ENCODE measurements at places on chromosomes 11 and 22. TPM values are rescaled to one million over a fixed set of nuclear protein-coding genes. Genes with fewer than 3 reads are reported as not detected.

CCDC88B gene
- 2.7 TPM for polyA plus RNA-seq

CLMP gene
- 20.0 TPM for polyA plus RNA-seq

SVIP gene
- 10.5 TPM for polyA plus RNA-seq

MUC2 gene
- 0.03 TPM for polyA plus RNA-seq

MAJIN gene
- polyA plus RNA-seq = not detected

LDHAL6A gene
- polyA plus RNA-seq = 0.32 TPM

KCNE3 gene
- 1.8 TPM for polyA plus RNA-seq

- DNase-seq = peak; percentile 71
Observed at GRCh38 chr11:86477495-86478155, 102.9 kb downstream of the CCDC81 start.

DNA sequence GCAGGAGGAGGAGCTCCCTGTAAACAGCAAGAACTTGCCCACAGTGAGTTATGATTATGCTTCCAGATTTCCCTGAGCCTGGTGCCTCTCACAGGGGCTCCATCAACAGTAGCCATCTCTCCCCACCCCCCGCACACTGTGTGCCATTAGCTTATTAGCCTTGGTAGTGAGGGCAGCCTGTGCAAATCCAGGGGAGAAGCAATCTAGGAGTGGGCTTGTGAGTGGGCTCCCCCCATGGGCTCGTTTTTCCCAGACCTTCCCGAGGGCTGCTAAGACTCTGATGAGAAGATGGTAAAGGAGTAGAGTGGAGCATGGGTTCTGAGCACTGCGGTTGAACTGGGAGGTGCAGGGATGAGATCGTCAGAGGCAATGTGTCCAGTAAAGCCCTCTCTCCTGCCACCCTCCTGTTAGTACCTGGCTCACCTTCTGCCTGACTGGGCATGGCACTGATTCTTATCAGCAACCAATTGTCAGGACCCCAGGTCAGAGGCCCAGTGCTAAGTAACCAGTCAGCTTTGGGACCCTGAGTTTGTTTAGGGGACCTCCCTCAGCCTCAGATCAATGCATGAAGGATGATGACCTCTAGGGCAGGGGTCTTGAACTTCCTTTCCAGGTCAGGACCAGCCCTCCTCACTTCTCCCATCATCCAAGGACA is 38.4 kb upstream of the TP53I11 start:
- no peak for DNase-seq

- no peak for DNase-seq
Observed at GRCh38 chr11:113644605-113645004, 61.5 kb downstream of the TMPRSS5 start.

- no peak for DNase-seq
Observed at GRCh38 chr11:68840661-68841653, 759 bp downstream of the CPT1A start.

DNA sequence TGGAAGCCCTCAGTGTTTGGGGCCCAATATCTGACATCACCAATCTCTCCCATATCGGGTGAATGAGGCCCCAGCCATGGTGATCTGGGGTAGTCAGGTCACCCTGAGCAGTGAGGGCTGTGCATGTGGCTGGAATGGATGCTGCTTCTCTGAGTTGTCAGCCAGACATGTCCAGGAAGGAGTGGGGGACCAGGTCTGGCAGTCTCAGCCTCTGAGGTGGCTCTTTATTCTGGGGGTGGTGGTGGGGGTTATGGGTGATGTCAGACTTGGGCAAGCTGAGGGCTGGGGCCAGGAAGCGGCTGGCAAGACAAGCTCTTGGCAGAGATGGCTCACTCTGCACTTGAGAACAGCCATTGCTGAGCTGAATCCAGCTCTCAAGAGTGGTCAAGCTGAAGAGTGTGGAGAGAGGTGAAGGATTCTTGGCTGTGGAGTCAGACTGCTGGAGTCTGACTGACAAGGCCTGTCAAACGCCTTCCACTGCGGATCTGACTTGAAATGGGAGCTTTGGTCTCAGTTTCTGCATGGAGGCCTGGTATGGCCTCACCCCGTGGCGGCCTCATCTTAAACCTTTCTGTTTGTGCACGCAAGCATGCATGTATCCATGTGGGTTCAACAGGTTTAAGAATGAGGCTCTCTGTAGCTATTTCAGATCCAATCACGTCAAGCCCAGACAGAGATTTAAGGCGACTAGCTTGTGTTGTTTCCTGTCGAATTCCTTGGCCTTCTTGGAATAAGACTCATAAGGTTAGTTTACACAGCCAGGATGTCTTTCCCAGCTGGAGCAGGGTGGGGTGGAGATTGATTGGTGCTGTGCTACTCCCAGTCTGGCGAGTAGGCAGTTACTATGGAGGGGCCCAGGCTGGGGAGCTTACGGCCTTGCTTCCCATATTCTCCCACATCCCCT is 83.9 kb upstream of the TIMP3 start:
- no peak for DNase-seq

- DNase-seq = no peak
Observed at GRCh38 chr11:115084231-115084630, 405.9 kb downstream of the NXPE2 start.

DNA sequence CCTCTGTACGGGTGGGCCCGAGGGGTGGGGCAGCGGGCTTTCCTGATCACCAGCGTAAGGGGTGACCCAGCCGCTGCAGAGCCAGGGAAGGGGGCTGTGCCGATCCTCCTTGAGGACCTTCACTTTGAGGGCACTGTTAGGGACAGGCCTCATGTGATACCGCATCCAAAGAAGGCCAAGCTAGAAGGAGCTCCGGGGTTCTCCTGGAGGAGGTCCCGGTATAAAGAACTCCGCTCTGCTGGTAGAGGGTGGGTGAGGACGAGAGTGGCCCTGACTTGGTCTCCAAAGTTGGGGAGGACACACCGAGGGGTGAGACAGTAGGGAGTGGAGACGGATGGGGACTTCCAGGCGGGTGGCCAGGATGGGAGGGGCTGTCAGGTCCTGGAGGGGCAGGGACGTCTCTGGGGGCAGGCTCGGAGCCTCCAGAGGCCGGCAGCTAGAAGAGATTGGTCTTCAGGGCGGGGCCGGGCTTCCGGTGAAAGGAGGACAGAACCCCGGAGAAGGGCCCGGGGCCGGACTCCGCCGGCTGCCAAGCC is 4.6 kb downstream of the PHOX2A start:
- DNase-seq = peak; percentile 61

GRCh38 chr22:29073618-29074275 is 912 bp downstream of the KREMEN1 start:
- DNase-seq = no peak

- DNase-seq = peak; percentile 74
Observed at GRCh38 chr11:40281052-40281580, 1178.3 kb downstream of the LRRC4C start.

- no peak for DNase-seq
Observed at GRCh38 chr22:33426451-33426850, 368.3 kb upstream of the SYN3 start.

- no peak for DNase-seq
Observed at GRCh38 chr11:46692450-46692849, 8.0 kb downstream of the ARHGAP1 start.

Measured in muscle of back (tissue), 13 donors.